ENCODE measurements at places on chromosomes 4 and X. TPM values are rescaled to one million over a fixed set of nuclear protein-coding genes. Genes with fewer than 3 reads are reported as not detected.

Gene CTBP1
- 141 TPM for total RNA-seq

Gene NOX1
- not detected for total RNA-seq

Gene SERTM2
- total RNA-seq = not detected

Gene MID1
- 18.0 TPM for total RNA-seq

DNA sequence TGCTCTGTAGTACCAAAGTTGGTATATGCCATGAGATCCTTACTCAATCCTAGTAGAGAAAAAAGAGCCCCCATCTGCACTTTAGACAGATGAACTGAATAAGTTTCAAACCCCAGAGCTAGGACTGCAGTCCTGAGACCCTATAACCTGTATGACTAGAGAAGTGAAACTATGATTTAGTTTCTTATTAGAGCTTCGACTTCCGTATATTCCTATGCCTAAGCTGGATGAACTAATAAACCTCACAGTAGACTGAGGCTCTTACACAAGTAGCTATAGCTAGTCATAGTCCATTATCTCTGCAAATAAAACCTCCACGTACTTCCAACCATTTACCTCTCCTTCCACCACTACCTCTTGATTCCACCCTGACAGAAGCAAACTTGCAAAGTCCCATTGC lies 6.3 kb upstream of the OTUD4 start:
- no peak for DNase-seq

DNA sequence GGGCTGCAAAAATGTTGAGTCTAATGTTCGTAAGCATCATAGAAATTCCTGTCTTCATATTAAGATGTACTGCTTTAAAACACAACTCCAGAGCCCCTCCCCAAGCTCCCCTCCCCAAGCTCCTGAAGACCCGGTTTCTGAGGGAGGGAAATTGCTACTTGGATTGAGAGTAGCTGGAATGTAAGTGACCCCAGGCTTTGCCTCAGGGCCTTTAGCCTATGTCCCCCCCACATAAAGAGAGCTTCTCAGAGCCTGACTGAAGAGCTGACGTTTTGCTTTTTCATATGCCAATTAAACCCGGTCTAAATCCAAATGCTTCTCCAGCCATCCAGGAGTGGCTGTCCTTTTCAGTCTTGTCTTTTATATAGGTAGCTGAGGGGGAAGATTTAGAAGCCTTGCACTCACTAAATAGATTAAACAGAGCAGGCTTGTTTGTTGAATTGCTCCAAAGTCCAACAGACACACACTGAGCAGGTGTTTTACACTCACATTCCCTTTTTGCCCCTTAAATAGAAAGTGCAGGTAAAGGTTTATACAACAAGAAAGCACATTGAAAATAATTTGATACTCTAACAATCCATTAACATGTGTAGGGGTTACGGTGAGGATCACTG lies 19.6 kb downstream of the ARX start:
- DNase-seq = no peak

DNA sequence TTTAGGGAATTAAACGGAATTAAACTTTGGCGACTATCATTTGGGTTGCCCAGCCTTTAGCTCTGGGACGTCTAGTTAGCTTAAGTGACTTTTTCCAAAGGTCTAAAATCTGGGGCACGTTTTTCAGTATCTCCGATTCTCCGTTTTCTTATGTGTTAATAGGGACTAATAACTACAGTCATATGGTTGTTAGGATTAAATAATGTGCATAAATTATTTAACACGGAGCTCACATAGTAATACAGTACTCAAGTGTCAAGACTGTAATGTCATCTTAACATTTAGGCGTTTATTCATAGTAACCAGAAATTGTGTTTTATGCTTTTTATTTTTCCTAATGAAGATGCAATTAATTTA lies 466 bp upstream of the CCNA2 start:
- no peak for DNase-seq

DNA sequence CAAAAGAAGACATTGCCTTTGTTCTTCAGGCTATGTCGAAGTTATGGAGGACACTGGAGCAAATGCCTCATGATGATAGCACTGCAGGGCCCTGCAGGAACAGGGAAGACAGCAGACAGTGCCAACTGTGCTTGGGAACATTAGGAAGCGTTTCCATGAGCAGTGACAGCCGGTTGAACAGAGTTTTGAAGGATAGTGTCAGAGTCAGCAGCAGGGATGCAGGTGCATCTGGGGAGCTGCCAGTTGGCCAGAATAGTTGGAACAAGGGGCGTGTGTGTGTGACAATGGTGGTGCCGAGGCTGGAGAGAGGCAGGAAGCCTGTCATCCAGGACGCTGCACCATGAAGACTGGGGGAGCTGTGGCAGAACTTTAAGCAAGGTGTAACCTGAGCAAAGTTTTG lies 88.6 kb downstream of the SHROOM3 start:
- DNase-seq = no peak

DNA sequence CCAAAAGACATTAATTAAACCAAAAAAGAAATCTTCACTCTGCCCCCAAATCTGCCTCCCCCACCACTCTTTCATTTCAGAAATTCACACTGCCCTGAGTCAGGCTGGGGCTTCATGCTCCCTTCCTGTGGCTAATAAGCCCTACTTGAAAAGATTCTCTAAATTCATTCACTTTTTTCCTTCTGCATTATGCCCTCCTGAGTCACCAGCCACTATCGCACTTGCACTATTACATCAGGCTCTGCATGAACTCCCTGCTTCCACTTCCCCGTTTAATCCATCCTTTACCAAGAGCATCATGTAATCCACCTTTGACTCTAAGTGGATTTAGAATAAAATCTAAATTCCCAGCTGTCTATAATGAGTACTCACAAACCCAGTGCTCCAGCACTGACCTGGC lies 295.4 kb upstream of the KLF3 start:
- peak; percentile 87 for DNase-seq

DNA sequence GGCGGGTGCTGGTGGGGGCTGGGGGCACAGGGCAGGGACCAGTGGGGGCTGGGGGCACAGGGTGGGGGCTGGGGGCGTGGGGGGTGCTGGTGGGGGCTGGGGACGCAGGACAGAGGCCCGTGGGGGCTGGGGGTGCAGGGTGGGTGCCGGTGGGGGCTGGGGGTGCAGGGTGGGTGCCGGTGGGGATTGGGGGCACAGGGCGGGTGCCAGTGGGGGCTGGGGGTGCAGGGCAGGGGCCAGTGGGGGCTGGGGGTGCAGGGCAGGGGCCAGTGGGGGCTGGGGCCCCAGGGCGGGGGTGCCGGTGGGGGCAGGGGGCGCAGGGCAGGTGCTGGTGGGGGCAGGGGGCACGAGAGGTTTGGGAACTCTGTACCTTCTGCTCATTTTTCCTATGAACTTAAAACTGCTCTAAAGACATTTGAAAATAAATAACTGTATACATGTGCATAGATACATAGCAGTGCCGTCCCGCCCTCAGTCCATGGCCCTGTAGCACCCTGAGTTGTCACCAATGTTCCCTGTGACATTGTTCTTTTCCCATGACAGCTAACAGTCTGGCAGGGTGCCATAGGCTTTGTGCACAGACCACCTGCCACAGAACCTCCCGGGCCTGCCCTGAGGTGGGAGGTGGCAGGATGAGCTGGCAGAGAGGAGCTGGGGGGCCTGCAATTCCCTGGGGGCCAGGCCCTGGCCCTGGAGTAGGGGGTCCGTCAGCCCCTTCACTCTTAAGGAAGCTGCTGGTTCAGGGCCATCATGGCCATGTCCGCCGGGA lies 35.6 kb upstream of the ADRA2C start:
- DNase-seq = no peak

DNA sequence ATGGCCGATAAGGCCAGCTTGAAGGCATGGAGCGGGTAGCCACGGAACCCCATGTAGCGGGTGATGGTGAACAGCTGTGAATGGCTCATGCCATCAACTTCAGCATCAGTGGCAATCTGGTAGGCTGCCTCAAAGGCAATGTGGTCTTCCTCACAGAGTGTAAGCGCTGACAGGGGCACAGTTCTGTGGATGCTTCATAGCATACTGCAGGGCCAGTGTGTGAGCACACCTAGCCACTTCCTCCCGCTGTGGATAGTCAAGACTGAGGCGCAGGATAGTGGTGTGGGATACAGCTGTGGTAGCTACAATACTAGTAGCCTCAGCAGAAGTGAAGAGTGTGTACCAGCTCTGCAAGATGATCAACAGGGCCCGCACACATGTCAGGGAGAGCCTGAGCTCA lies 40.5 kb downstream of the C4orf33 start:
- DNase-seq = no peak
